GF-D8 (cell line): ENCODE measurements at places on chromosomes 12 and 14.

- peak; percentile 39 for DNase-seq
Observed at GRCh38 chr12:50112456-50113218, 601 bp downstream of the COX14 start.

DNA sequence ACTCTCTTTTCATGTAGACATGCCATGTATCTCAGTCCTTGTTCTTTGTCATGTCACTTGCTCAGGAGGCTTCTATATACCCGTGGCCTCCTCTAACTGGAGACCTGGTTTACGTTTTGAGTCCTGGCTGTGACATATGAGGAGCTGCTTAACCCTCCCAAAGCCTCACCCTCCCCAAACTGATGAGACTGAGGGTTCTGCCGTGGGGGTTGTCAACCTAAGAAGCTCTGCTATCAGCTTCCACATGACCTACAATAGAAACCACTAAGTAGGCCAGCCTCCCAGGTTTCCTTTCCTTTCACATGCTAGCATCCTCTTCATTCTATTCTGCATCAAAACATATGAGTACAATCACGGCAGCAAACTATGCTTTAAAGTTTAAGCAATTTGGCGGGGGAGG, 76.8 kb upstream of the WSCD2 start:
- DNase-seq, result no peak

GRCh38 chr12:127555071-127555470, 711.9 kb upstream of the TMEM132C start:
- DNase-seq, result no peak

- DNase-seq, result no peak
Observed at GRCh38 chr12:2613326-2614073, 181.3 kb upstream of the FKBP4 start.

DNA sequence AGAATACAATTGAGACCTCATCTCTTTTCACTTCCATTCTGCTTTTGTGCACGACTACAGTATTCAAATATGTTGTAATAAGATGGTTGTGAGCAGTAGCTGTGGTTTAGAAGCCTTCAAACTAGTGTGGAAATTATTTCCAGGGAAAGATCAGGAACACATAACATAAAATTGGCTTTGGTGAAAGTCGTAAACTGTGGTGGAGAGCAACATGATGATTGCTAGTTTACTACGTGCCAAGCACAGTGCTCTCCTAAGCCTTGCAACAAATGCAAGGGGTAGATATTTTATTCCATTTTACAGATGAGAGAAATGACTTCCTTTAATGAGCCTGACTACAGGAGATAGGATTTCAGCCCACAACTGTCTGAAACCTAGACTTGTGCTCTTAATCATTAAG, 172.4 kb upstream of the LMNTD1 start:
- DNase-seq, result no peak

DNA sequence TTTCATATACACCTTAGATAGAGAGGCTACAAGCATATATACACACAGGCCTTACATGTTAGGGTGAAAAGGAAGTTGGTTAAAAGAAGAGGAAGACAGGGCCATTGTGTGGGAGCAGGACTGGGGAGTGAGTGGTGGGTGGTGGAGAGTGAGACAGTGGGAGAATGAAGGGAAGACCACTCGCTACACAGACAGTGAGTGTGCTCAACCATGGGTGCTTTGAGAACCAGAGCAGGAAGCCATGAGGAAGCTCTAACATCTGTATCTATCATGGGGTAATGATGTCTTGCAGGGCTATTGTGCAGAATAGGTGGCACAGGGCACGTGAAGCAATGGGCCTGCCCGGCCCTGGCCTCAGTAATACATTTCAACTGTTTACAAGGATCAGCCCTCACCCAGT, 11.4 kb upstream of the KRT74 start:
- no peak for DNase-seq

DNA sequence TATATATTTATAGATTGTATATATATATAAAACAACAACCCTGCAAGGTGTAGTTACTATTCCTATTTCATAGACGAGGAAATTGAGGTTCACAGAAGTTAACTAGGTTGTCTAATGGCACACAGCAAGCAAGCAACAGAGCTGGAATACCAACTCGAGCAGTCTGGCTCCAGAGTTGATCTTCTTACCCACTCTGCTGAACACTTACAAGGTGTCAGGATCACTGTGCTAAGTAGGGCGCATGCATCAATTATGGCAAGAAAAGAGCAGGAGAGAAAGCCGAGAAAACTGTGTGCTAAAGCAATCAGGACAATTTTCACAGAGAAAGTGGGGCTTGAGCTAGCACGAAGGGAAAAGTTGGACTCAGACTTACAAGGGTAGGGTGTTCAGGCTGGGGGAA, 15.9 kb upstream of the ARMH4 start:
- DNase-seq, result no peak

DNA sequence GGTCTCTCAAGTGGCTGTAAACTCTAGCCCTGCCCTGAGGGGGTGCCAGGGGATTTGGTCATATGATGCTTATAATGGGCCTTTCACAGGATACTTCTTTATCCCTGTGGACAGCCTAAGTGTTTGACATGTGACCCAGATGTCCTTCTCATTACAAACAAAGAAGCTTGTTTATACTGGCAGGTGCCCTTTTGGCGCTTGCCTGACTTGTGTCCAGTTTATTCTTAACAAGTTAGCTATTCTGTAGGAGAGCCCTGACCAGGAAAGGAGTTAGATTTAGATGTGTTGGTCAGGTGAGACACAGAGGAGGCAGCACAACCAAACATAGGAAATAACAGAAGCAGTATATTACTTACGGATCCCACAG, 51.9 kb downstream of the CCDC91 start:
- no peak for DNase-seq

GRCh38 chr12:29505122-29505521, 7.6 kb upstream of the OVCH1 start:
- no peak for DNase-seq

GRCh38 chr12:6822426-6823135, 960 bp downstream of the GPR162 start:
- no peak for DNase-seq

GRCh38 chr14:71374989-71375388, 467.7 kb downstream of the PCNX1 start:
- no peak for DNase-seq

GRCh38 chr14:89955745-89956660, at the start of gene TDP1:
TSS of gene TDP1 (plus strand) at chr14:89955927. CDS start at chr14:89963115, 7,188 bp downstream.
- peak; percentile 73 for DNase-seq

DNA sequence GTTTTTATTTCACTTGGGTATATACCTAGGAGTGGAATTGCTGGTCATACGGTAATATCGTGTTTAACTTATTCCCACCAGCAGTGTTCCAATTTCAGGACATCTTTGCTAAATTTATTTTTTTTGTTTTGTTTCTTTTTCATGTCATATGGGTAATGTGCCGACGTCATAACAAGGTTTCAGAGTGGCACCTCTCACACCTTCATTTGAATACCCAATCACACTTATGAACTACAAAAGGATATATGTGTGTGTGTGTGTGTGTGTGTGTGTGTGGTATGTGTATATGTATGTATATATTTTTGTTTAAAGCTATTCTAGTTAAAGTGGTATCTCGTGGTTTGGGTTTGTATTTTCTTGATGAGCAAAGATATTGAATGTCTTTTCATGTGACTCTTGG, 12.1 kb downstream of the TRAF3 start:
- no peak for DNase-seq

GRCh38 chr12:108211157-108211556, 82.1 kb downstream of the WSCD2 start:
- DNase-seq, result no peak

DNA sequence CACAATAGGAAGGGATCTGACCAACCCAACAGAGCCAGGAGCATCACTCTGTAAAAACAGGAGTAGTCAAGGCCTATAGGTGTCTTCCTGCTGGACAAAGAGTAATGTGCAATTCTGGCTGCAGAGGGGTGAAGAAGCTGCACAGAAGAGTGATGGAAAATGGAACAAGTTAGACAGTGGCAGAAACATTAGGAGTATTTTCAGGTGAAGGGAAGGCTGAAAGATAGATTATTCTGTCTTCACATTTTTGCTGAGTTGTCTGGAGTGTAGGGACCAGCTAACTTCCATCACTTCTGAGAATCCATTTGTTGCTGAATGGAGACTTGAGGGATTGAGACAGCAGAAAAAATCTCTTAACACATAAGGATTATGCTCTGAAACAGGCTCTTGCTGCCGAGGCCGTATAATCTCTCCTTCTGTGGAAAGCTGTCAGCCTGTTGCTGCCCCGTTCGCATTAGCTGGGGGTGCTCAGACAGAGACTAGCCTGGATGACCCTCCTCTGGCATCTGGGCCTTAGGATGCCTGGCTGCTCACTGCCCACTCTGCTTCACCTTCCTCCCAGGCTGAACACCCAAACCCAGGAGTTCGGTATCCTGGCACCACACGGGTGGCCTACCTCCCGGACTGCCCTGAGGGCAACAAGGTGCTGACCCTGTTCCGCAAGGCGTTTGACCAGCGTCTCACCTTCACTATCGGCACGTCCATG, 3.1 kb upstream of the ARHGEF25 start:
- no peak for DNase-seq

GRCh38 chr12:122858171-122858570, 22.9 kb downstream of the HIP1R start:
- no peak for DNase-seq

GRCh38 chr14:103282932-103283331, 51.1 kb upstream of the EIF5 start:
- no peak for DNase-seq

DNA sequence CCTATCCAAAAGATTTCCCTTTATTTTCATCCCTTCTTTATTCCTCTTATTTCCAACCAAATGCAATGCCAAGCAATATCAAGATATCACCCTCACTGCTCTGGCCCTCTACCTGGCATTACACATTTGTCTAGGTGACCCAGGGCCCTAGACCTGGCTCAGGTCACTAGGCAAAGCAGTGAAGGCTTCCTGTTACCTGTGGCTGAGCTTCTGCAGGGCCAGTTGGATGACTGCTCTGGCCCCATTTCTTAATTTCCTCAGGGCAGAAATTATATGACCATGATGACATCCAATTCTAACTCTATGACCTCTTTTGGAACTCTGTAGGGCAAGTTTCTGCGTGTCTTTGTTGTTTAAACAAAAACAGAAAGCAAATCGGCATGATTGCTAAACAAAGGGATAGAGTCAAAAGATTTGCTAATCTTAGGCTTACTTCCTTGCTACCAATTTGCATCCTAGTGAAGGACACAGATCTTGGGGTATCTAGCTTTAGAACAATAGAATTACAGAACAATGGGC, 7.4 kb upstream of the CCDC198 start:
- no peak for DNase-seq

GRCh38 chr14:56840221-56840620, 29.9 kb upstream of the OTX2 start:
- DNase-seq, result no peak

DNA sequence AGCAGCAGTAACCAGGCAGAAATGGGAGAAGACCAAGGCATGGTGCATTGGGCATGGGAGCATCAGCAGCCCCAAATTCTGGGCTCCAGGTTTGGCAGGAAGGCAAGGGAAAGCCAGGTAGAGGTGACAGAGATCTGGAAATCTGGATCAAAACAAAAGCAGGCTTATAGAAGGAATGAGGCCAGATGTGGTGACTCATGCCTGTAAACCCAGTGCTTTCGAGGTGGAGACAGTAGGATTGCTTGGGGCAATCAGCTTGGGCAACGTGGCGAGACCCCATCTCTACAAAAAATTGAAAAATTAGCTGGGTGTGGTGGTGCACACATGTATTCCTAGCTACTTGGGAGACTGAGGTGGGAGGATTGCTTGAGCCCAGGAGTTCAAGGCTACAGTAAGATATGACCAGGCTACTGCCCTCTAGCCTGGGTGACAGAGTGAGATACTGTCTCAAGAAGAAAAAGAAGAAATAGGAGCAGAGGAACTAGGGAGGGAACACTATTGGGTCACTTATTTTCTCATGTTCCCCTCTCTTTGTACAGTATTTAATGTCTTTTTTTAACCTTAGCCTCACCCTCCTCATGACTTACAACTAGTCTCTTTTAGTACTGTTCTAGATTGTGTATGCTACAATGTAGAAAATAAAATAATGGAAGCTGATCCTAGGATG, 25.1 kb downstream of the SLC4A8 start:
- no peak for DNase-seq

GRCh38 chr12:94193168-94193567, 44.8 kb downstream of the PLXNC1 start:
- DNase-seq, result no peak

GRCh38 chr12:132111654-132112304, 32.3 kb downstream of the DDX51 start:
- DNase-seq, result no peak

DNA sequence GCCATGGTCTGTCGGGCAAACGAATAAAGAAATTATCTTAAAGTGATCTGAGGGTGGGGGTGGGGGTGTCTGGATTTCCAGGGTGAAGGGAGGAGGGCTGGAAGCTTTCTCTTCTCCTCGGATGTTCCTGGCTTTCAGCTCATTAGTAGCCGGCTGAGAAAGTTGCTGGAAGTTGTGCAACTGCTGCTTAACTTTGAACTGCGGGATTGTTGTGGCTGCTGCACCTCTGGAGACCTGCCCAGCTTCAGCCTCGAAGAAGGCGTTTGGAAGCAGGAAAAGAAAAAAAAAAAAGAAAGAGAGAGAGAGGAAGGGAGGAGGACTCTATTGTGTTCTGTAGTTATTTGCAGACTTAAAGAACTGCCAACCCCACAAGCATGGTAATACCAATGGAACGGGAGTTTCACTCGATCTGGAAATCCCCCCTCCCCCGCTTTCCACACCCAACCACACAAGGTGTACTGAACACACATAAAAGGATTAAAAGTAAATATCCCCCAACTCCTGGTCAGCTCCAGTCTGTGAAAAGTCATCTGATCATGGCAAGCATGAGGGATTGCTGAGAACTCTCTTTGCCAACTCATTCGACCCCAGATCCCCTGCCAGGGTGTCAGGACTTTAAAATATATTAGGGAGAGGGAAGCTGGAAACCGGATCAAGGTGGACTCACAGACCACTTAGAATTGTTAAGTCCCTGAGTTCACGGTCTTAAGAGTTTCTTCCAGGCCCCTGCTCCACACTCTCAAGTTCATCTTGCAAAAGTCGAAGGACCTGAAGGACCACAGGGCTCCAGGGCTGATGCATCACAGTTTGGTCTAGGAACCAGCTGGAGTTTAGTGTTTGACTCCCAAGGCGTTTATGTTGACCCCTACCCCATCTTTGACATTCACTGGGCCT, at the start of gene RASSF9:
Gene RASSF9, minus strand, starts transcription at position 213 of the 894 bp plus-strand sequence. Its CDS starts 208 bp downstream, at position 5.
- DNase-seq, result no peak

GRCh38 chr12:113061061-113061694, 4.6 kb downstream of the DTX1 start:
- no peak for DNase-seq

DNA sequence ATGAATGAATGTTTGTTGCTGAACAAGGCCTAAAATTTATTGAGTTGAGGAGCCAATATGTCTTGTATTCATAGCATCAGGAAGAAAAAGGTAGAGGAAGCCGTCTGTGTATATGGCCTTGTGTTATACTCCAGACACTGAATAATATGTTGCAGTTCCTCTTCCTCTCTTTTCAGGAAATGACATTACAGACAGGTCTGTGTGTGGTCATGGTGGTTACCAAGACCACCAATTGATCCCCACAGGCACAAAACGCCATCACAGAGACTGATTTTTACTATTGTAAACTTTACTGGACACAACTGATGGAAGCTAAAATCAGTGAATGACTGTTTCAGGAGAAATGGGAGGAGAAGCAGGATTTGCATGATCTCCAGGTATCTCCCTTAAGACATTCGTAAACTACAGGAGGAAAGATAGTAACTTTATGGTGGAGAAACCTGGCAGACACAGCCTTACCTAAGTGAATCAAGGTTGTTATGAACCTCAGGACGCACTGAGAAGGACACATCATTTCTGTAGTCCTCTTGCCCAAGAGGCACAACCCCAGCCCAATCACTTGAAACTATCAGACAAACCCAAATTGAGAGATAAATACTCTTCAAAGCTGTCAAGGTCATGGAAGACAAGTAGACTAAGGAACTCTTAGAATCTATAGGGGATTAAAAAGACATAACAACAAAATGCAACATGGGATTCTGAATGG, 334.1 kb upstream of the RGS6 start:
- DNase-seq, result no peak
